Activated CD8-positive, alpha-beta memory T cell treated with anti-CD3 and anti-CD28 coated beads for 48 hours (primary cell): ENCODE measurements at places on chromosomes 3 and 15.

- no peak for DNase-seq
These were observed 17.1 kb downstream of the PCNP start for GRCh38 chr3:101591071-101591470.

DNA sequence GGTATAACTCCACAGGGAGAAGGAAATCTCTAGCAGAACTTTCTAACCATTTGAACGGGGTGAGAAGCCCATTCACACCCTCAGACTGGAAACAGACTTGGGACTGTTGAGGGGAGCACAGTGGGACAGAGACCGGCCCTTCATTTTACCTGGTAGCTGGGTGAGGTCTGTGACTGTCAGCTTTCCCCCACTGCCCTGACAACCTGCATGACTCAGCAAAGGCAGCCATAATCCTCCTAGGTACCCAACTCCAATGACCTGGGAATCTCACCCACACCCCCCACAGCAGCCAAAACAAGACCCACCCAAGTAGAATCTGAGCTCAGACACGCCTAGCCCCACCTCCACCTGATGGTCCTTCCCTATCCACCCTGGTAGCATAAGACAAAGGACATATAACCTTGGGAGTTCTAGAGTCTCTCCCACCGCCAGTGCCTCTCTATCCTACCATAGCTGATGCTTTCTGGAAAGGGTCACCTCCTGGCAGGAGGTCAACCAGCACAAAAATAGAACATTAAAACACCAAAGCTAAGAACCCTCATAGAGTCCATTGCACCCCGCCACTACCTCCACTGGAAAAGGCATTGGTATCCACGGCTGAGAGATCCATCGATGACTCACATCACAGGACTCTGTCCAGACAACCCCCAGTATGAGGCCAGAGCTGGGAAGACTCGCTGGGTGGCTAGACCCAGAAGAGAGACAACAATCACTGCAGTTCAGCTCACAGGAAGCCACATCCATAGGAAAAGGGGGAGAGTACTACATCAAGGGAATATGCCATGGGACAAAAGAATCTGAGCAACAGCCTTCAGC lies 28.0 kb downstream of the SENP7 start:
- DNase-seq, result no peak

GRCh38 chr15:100909989-100910955 lies 8.9 kb upstream of the LRRK1 start:
- DNase-seq, result no peak

- no peak for DNase-seq
These were observed 8.1 kb downstream of the EDEM1 start for GRCh38 chr3:5195605-5196004.

DNA sequence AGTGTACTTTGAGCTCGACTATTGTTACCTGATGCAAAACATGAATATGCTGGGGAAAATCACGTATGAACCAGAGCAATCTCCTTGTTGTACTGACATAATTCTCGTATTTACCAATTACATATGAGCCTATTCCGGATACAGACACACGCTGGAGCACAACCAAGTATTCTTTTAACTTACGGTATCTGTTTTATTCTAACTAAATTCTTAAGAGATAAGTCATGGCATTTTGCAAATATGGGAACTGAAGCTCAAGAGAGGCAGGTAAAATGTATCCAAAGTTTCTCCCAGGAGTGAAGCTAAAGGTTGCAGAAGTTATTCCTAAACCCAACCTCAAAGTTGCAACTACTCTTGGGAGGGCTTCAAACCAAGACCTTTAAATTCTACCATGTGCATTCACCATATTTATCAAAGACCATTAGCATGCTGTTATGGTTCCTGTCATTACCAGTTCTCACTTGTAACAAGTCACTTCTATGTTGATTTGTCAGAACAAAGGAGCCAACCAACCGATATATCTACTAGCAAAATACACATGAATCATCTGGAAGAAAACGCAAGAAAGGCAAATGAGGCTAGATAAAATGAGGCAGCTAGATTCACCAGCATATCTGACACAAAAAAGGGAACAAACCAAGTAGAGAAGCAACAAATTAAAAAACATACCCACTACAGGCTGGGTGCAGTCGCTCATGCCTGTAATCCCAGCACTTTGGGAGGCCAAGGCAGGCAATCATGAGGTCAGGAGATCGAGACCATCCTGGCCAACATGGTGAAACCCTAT lies 17.8 kb downstream of the TBL1XR1 start:
- no peak for DNase-seq
